ENCODE measurements at places on chromosomes 4 and X.

- no peak for DNase-seq
Observed at GRCh38 chrX:140712413-140713173, 3.0 kb downstream of the LINC00632 start.

DNA sequence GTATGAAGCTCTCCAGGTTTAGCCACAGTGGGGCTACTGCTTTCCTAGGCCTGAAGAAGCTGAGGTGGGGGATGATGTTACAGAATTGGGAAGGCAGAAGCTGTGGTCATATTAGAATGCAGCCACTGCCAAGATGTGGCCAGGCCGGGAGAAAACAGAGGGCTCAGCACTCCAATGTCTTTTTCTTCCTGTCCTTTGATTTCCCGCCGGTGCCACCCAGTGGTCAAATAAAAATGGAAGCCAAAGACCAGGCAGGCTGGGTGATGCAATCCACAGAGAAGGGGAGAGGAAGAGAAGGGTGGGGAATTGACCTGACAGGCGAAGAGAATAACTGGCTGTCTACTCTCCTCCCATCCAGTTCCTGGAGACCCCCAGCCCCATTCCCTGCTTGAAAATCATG is 94.9 kb upstream of the SHISA3 start:
- no peak for DNase-seq

GRCh38 chrX:56026815-56027214 is 205.3 kb upstream of the KLF8 start:
- DNase-seq: no peak

GRCh38 chr4:67996127-67996526 is 32.8 kb upstream of the TMPRSS11A start:
- DNase-seq: no peak

DNA sequence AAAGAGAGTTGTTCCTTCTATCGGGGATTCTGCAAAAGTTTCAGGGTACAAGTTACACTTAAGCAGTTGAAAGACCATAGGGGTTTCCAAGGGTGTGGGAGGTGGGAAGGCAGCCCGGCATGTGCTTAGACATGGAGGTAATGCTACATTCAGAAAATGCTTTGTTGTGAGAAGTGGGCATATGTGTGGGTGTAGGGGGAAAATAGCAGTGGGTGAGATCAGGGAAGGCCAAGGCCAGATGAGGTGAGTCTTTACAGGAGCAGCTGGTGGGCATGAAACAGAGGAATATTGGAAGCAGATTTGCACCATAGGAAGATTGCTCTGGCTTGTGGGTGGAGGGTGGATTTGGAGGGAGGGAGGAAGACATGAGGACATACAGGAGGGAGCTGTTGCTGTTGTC is 8.3 kb downstream of the CYTL1 start:
- no peak for DNase-seq

- no peak for DNase-seq
Observed at GRCh38 chrX:48569958-48570357, 4.3 kb upstream of the RBM3 start.

GRCh38 chrX:45681891-45682290 is 481.2 kb upstream of the DIPK2B start:
- DNase-seq: no peak

GRCh38 chr4:107956011-107956410 is 24.7 kb downstream of the CYP2U1 start:
- no peak for DNase-seq

- DNase-seq: no peak
Observed at GRCh38 chrX:64265265-64265664, 34.9 kb upstream of the ASB12 start.

Data from activated CD4-positive, alpha-beta T cell treated with anti-CD3 and anti-CD28 coated beads for 4 hours (primary cell).